ENCODE measurements at places on chromosomes 3 and 15.

DNA sequence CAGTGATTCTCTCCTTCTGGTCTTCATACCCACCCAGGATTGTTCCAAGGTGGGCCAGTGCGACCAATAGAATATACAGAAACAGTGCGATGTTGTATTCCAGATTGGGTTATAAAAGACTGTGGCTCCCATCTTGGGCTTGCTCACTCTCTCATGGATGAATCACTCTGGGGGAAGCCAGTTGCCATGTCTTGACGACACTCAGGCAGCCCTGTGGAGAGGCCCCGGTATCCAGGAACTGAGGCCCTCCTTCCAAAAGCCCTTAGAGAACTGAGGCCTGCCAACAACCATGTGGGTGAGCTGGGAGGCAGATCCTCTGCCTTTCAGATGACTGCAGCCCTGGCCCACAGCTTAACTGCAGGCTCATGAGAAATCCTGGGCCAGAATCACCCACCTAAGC is 57.2 kb downstream of the SH3GL3 start:
- DNase-seq, result no peak

DNA sequence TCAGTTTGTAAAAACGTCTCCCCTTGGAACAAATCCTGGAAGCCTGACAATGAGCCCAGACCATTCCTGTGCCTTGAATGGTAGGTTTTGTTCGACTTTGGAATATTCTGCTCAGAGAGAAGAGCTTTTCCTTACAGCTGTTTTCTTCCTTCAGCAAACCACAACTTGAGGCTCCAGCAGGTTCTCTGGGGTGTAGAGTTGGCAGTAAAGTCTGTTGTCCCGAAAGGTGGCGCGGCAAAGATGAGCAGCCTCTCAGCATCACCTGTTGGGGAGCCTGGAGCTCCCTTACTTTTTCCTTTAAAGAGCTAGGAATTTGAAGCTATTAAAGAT is 65.4 kb downstream of the BOC start:
- no peak for DNase-seq

DNA sequence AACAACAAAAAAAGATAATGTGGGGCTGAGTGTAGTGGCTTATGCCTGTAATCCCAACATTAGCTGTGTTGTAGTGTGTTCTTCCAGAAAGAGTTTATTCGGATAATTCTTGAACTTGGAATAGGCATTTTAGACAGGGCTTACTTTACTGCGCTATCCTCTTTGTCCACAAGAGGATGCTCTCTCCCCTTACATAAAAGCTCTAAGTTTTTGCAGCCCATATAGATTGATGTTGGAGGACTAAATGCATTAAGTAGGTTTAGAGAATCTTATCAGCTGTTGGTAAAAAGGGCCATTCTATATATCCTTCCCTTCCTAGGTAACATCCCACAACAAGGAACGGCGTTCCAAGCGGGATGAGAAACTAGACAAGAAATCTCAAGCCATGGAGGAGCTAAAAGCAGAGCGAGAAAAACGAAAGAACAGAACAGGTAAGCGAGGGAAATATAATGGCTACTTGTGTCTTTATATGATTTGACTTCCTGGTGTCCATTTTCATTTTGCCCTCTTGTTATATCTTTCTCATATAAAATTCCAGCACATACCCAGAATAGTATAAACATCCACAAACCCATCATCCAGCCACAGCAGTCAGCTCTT is 27.8 kb upstream of the ITPKA start:
- no peak for DNase-seq

DNA sequence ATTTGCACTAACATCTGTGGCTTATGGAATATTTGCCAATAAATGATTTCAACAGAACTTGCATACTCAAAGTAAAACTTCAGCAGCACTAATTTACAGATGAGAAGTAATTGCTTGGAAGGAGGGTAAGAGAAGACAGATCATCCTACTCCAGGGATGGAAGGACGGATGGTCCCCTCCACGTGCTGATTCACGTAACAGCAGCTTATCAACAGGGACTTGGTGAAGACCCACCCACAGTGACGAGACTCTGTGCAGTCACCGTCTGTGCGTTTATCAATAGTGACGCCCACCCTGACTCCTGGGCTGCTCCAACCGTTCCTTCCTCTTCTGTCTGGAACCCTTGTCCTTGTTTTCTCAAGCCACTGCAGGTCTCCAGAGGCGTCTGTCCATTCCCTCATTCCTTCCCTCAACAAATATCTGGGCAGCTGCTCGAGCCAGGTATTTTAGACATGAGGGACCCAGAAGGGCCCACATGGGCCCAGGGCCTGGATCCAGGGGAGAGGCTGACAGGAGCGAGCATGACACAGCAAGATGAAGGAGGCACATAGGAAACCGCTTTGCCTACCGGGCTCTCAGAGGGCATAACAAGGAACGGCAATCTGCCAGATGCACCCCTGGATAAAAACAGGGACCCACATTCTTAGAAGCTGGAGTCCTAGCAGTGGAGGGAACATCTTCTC is 33.3 kb downstream of the PCSK6 start:
- no peak for DNase-seq

GRCh38 chr3:81439108-81439507 is 322.3 kb downstream of the GBE1 start:
- no peak for DNase-seq

GRCh38 chr3:87288446-87288845 is 12.1 kb upstream of the POU1F1 start:
- no peak for DNase-seq

DNA sequence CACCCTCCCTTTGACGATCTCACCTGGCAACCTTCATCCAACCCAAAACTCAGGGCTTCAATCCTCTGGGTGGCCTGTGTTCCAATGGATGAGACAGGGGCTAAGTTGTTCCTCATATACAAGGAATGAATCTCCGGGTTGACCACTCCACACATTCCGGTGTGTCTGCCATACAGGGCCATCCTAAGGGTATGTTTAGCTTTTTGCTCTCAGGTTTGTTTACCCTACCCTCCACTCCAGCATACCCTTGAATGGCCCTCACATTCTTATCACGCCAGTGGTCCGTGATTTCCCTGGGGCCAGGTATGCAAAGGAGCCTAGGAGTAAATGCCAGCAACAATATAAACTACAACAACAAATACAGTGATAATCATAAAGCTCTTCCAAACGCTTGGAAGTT is 45.7 kb upstream of the VGLL3 start:
- no peak for DNase-seq

DNA sequence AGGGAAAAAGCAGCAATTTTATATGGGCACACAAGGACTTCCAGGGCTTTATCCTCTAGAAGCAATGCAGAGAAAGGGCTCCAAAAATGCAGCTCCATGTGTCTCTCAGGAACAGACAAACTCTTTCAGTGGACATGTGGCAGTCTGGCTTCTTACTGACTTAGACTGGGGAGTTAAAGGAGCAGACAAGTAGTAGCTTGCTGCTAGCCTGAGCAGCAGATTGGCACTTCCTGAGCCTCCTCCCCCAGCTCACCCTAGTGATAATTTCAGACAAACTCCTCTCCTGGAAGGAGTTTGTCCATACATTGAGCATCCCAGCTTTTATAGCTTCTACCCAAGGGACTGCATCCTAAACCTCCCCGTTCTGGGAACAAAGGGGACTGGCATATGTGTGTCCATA is 101.7 kb upstream of the MANF start:
- no peak for DNase-seq

DNA sequence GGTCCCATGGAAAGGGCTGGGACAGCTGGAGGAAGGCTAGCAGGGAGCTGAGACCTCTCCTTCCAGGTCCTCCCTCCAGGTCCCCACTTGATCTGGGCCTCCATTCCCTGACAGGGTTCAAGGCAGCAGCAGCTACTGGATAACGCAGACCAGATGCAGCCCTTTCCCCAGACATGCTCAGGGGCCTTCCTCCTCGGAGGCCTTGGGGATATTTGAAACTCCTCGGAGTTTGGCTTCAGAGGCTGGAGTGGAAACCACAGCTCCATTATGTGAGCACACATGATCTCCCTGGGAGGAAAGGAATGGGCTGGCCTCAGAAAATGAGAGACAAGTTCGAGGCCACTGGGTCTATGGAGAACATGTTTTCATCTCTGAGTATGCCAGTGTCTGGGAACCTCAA is 119.3 kb downstream of the SMAD6 start:
- DNase-seq, result no peak

- no peak for DNase-seq
Measured at GRCh38 chr3:53885239-53885638, 3.3 kb upstream of the ACTR8 start.

DNA sequence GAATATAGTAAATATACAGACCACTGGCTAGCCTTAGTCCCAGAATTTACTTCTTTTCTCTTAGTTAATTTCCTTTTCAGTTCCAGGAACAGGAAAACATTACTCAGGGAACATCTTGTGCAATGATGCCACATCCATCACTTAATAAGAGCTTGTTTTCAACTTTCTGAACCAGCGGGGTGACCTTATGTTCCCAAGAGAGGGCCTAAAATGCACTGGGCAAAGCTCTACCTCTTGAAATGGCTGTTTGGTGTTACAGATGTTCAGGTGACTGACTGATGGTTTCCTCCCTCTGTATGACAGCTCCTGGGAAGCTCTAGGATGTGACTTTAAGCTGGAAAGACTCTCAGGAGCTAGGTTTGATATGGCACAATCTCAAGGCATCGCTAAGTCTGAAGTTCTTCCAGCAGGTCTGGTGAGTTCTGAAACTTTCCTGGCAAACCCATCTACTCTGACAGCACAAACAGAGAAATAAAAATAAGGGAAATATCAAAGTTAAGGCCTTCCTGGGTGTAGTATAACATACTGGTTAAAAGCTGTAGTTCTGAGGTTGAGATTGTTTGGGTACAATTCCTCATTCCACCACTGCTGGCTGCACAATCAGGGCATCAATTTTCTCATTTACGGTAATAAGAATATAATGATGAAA is 98.6 kb downstream of the ZIC1 start:
- DNase-seq, result no peak

DNA sequence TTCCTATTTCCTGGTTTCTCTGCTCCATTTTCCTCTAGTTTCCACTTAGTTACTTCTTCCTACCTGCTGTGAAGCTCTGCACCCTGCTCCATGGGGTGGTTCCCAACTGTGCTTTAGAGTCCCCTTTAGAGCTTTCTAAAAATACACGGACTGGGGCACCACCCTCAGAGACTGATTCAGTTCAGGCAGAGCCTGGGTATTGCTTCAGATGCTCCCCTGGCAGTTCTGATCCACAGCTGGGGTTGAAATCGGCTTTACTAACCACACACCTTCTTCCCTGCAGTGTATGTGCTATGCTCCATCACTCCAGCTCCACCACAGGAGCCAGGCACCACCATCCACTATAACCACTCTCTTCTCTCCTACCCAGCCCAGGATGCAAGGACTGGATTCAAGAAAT is 12.6 kb downstream of the ANP32A start:
- no peak for DNase-seq

- DNase-seq, result no peak
Measured at GRCh38 chr3:195245531-195245951, 25.4 kb downstream of the XXYLT1 start.

GRCh38 chr3:187753516-187753915 is 8.2 kb upstream of the BCL6 start:
- DNase-seq, result no peak

DNA sequence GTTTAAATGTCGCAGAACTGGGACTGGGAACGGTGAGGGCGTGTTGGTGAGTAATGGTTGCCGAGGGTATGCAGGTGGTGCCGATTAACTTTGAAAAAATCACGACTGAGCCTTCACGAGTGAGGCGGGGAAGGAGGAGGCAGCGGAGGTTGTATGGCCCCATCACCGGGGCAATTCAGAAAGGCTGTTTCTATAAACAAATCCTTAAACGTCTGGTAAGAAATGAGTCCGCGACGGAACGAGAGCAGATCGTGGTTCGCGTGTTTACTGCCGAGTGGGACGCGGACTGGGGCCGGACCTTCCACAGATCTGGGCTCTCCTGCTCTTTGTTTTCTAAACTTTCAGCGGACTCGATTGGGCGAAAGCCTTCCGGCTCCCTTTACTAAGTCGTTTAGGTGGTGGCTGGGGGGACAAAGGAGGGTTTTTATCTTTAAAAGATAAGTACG is 2.7 kb downstream of the IGF1R start:
- no peak for DNase-seq

DNA sequence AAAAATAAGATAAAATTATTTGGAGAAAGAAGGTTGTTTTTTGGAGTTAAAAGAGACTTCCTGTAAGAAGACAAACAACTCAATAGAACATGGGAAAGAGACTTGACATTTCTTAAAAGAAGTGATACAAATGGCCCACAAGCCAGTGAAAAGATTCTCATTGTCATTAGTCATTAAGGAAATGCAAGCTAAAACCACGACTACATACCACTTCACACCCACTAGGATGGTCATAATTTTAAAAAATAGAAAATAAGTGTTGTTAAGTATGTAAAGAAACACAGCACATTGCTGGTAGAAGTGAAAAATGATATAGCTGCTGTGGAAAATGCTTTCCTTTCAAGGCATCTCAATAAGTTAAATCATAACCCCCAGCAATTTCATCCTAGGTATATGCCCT is 44.4 kb upstream of the GK5 start:
- DNase-seq, result no peak

DNA sequence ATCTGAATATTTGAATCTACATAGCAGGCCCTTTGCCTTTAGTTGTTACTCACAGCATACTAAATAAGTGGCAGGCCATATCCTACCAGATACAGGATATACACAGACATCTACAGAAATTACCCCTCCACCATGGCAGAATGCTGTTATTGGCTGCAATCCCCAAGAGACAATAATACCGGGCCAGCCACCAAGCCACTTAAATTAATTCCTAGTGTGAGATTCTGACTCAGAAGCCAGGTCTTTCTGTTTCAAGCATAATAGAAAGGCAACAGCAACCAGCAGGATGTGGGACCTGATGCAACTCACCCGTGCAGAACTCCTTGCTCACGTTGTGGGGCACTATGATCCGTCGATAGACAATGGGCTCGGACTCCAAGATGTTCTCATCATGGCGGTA is 39.8 kb downstream of the CLK3 start:
- DNase-seq, result no peak

GRCh38 chr15:92346063-92346462 is 47.6 kb upstream of the ST8SIA2 start:
- DNase-seq, result no peak

DNA sequence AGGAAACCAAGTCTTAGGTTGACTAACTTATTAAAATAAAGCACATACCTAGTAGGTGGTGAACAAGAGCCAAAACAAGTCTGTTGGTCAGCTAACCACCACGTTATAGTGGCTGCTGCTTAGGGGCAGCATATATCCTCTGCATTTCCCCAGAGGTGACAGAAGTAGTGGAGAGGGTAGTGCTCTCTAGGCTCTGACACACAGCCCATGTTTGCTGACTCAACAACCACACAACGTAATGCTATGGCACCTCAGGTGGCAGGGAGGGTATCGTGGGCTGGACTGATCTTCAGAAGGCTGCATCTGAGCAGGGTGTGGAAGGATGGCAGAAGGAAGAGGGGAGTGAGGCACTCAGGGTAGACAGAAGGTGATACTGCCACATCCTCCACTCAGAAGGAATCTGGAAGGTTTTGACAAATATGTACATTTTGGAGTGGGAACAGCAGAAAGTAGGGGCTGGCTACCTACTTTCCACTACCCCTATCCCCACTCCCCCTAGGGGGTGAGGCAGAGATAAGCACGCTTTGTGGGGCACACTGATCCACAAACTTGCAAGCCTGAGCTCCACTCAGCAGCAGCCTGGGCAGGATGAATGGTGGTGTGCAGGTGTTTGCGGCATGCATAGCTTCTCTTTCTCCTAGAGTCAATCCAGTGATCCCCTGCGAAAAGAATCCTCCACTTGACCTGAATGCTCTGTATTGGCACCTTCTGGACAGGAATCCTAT is 178.1 kb downstream of the RORA start:
- no peak for DNase-seq

- no peak for DNase-seq
Measured at GRCh38 chr15:65305150-65305758, 777 bp downstream of the RNU5B-1 start.

Measured in activated CD8-positive, alpha-beta memory T cell treated with anti-CD3 and anti-CD28 coated beads for 4 hours (primary cell).